Smooth muscle cell of the brain vasculature (primary cell): ENCODE measurements at places on chromosomes 7 and 10.
A peak's percentile ranks its signal among the peaks of the same experiment; 100 is the strongest.

DNA sequence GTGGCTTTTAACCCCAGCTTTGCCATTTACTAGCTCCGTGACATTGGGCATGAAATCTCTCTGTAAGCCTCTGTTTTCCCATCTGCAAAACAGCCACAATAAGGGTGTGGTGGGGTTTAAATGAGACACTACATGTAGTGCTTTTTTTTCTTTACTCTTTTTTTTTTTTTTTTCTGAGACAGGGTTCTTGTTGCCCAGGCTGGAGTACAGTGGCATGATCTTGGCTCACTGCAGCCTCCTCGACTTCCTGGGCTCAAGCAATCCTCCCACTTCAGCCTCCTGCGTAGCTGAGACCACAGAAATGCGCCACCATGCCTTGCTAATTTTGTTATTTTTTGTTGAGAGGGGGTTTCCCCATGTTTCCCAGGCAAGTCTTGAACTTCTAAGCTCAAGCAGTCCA, 8.3 kb upstream of the DENND10 start:
- no peak for DNase-seq

- no peak for DNase-seq
Measured at GRCh38 chr10:98469001-98469931, 22.5 kb upstream of the HPS1 start.

DNA sequence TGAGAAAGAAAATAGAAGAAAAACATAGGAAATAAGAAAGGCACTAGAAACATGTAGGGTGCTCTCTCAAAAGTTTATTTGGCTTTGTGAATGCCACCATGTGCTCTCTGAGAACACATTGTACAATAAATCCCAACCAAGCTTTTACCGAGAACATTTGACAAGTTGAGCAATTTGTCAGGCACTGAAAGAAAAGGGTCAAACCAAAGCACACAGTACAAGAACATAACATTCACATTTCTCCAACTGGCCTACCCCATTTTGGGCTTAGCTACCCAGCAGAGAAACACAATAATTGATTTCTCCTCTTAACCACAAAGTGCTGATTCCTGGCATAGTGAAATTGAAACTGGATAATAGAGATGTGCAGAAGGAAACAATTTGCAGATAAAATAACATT, 69.2 kb upstream of the SLC39A12 start:
- DNase-seq: peak; percentile 67

- no peak for DNase-seq
Measured at GRCh38 chr10:44427037-44427436, 42.1 kb upstream of the CXCL12 start.

DNA sequence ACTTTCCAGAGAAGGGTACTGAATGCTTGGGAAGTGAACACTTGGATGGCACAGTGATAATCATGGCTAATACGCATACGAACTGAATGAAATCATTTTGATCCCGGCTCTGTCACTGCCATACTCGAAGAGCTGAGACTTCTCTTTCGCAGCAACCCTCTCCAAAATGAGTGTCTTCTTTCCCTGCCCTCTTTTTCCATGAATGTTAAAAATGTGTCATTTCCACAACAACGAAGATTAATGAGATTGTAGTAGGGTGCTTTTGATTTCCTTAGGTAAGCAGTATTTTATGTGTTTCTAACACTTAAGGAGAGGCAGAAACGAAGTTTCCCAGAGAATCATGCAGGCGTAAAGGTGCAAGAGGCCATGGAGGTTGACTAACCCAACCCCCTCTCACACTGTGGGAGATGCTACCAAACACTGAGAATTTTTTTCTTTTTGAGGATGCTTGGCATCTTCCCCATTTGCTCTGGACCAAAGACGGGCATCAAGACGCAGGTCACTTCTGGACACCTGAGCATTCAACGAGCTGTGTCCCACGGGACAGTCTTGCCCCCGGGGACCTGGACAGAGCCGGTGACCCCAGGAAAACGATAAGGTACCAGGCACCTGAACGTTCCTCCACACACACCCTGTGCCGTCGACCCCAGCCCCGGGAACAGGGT, 823 bp downstream of the COPG2 start:
- DNase-seq: no peak

DNA sequence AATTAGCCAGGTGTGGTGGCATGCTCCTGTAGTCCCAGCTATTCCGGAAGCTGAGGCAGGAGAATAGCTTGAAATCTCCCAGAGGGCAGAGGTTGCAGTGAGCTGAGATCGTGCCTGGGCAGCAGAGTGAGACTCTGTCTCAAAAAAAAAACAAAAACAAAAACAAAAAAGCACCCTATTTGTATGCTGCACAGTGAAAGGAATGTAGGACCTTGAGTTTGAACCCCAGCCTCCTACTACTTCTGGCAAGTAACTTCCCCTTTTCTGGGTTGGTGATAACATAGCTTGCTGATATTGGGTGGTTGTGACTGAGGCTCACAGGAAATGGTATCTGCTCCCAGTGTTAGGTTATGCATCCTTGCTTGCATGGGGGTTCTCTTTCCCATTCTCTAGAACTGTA, 205.3 kb downstream of the BUB3 start:
- DNase-seq: no peak

GRCh38 chr10:15879663-15880062, 19.4 kb upstream of the MINDY3 start:
- DNase-seq: no peak

DNA sequence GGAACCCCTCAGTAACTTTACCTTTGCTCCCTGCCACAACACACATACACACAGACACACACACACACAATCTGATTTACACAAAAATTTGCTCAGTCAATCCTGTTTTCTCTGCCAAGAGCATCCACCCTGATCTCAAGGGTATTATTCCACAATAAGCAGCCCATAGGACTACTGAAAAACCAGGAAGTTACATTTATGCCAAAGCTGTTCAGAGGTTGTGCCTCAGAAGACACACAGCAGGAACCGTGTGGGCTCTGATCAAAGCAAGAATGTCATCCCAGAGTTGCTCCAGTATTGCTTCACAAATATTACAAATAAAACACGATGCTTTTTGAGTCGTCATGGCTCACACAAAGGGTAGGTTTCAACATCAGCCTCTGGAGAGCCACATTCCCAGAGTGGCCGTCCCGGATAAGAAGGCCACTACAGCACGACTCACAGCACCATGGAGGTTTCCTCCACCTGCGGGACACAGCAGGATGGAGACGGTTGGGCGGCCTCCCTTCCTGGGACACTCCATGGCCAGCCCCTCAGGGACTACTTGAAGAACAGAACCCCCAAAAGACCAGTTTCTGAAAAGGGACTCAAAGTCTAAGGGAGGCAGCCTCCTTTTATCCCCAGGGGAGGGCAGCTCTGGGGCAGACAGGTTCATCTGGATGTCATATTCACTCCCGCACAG, 1.6 kb downstream of the AIFM2 start:
- DNase-seq: no peak

GRCh38 chr10:118332948-118333710, 9.0 kb downstream of the FAM204A start:
- no peak for DNase-seq
